ENCODE measurements at places on chromosomes 1 and 21.

GRCh38 chr1:116290085-116290705, 82.8 kb upstream of the ATP1A1 start:
- DNase-seq, result no peak

- DNase-seq, result no peak
Measured at GRCh38 chr1:116465845-116466685, 93.0 kb downstream of the ATP1A1 start.

DNA sequence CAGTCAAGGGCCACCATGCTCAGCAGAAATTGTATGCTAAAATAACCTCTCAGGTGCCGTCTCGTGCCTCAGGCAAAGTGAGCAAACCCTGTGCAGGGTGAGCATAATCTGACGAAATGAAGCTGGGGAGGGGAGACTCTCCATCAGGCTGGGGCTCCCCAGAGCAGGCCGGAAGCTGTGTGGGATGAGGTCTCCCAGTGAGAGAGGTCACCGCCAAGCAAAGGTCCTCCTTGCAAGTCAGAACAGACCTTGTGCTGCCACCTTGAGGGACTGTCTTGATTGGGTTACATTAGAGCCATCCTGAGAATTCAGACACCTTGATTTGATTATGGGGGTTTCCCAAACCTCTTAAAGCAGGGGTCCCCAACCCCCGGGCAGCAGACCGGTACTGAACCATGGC, 64.2 kb downstream of the ZNF684 start:
- DNase-seq, result no peak

DNA sequence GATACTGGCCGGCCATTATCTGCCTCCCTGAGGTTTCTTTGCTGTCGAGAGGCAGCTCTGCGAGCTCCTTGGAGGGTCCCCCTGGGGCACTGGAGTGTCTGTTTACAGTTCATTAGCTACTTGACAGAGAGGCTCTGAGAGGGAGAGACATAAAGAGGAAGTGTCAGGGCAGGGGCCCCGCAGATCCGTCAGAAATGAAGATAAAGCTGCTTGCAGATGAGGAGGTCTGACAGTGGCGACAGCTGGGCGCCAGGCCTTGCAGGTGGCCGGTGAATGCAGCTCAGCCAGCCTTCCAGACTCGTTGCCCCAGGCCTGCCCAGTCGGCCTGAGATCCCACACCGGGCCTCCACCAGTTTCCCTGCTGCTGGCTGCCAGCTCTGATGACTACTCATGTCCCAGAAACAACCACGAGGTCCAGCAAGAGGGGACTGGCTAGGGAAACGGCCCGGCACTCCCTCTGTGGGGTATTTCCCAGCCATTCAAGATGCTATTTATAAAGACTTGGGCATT, 84.7 kb downstream of the DISP3 start:
- DNase-seq, result no peak

DNA sequence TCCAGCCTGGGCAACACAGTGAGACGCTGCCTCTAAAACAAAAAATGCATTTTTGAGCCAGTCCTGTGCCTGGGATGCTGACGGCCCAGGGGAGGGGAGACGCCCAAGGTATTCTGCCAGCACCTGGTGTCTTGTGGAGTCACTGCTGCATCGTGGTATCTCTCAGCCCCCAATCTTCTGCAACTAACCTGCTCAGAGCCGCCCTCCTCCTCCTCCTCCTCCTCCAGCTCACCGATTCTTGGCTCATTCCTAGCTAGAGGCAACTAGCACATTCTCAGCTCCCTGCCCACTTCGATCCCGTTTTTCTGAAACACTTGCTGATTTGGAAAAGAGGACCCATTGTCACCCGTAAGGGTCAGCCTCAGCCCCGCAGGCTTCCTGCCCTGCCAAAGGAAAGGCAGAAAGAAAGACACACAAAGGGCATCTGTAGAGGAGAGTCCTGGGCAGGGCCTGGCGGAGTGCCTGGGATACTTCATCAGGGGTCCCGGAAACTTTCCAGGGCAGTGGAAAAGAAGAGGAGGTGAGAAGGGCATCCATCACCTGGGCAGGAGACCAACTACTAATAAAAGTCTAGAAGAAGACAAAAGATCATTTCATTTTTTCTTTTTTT, 20.7 kb downstream of the GPR157 start:
- no peak for DNase-seq
